ENCODE measurements at places on chromosomes 7 and 10.

- no peak for DNase-seq
Observed at GRCh38 chr10:110872984-110873923, 1.5 kb downstream of the PDCD4 start.

DNA sequence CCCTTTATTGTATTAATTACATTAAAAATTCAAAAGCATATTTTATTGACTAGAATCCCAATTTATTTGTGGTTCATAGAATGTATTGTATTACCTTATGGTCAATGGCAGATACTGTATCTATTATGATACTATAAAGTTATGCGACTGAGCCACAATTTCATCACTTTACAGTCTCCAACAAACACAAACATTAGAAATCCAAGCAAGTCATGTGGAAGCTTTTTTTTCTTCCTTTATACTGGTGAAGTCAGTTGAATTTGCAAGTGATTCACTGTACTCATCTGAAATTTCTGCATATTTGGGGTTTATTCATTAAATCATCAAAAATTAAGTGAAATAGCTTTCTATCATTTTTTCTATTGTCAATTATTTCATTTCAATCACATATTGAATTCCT lies 54.3 kb downstream of the BMPER start:
- DNase-seq, result no peak

DNA sequence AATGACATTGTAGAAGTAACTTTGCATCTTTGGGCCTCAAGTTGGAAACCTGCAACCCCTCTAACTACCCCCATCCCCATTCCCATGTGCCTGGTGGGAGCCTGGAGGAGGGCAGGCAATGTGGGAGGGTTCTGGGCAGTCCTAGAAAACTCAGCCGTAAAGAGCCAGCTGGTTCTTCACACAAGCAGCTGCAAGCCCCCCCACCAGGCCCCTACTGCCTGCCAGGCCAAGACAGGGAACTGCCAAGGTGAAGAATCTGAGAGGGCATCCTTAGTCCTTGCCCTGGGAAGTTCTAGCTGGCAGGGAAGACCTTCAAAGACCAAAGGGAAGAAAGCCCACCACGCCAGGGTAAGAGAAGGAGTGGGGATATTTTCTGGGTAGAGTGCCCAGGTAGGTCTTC lies 12.2 kb upstream of the INMT start:
- no peak for DNase-seq

- DNase-seq, result no peak
Observed at GRCh38 chr10:113297226-113297625, 255.6 kb upstream of the HABP2 start.

GRCh38 chr10:88064608-88065382 lies 201.4 kb downstream of the PTEN start:
- no peak for DNase-seq

GRCh38 chr10:78066728-78067430 lies 33.2 kb downstream of the RPS24 start:
- no peak for DNase-seq

DNA sequence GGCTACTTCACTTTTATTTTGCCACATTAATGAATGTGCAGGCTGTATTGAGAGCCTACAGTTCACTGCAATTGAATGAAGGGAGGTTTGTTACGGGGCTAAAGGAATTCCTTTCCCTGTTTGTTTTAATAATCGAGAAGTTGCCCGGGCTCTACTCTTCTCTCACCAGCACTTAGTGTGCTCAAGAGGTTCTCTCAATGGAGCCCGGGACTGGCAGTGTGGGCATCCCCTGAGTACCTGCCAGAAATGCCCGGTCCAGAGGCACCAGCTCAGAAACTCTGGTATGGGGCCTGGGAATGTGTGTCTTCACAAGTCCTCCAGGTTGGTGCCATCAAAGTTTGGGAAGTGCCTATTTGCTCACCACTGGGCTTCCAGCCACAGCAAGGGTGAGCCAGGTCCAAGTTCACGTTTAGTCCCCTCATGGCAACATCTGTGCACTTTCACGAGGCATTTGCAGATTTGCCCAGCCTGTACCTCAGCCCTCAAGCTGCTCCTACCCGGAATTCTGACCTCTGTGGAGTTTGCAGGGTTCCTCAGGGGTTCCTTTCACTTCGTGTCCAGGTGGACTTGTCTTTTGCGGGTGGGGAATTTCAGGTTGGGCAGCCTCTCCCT lies 622.4 kb downstream of the SDK1 start:
- DNase-seq, result no peak

DNA sequence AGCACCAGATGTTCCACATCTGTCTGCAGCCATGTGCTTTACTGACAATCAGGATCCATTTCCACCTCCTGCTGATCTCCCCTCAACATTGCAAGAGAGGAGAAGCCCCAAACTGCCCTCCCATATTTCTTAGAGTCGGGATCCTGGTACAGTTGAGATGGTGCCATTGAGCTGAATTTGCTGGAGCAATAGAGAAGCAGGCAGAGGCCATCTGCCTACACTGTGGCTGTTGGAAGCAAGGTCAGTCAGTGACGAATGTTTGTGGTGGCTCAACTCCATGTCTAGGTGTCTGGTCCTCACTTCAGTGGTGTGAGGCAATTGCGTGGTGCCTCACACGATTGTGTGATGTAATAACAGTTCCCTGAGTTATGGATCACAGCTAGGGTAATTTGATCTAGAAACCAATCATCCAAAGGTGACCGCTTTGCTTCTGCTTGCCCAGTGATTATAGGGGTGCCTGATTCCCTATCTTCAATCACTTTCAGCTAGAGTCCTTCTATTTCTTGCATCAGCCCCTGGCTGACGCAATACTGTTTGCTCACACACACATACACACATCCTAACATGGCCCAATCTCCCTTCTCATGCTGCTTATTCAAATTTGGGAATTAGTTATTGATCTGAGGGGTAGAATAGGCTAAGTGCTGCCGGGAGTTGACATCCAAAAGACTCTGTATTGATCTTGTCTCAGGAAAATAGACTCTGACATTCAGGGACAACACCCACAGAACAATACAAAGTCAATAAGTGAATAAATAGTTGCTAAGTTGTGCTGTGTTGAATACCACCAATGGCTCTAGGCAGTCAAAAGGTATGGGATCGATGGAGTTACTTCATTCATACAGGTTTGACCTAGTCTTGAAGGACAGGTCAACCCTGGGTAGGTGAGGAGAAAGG lies 46.1 kb upstream of the SLC35B4 start:
- no peak for DNase-seq

- DNase-seq, result no peak
Observed at GRCh38 chr10:132828681-132829080, 42.7 kb upstream of the NKX6-2 start.

GRCh38 chr7:41118486-41118885 lies 584.4 kb downstream of the INHBA start:
- no peak for DNase-seq

- DNase-seq, result no peak
Observed at GRCh38 chr10:117390420-117390819, 15.2 kb upstream of the PDZD8 start.

DNA sequence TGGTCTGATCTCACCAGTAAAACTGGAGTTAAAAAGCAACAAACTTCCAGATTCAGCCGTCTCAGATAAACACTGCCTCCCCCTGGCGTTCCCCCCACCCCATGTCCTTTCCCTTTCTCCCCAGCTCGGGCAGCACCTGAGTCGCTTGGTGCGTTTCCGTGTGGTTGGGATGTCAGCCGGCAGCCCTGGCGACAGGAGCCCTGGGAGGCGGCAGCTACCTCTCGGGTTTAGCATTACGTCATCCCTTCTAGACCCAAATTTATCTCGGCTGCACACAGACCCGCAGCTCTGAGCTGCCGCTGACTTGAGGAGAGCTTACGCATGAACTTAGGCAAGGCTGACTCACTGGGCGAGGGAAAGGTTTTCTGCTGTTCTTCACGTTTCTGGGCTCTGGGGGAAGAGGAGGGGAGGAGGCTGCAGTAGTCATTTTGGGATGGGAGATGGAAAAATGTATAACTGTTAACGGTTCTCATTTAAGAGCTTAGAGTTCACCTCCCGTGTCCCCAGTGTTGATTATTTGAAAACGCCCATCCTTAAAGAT lies 14.4 kb downstream of the MXI1 start:
- peak; percentile 31 for DNase-seq

- DNase-seq, result peak; percentile 66
Observed at GRCh38 chr10:79929409-79929904, 19.4 kb downstream of the SFTPD start.

DNA sequence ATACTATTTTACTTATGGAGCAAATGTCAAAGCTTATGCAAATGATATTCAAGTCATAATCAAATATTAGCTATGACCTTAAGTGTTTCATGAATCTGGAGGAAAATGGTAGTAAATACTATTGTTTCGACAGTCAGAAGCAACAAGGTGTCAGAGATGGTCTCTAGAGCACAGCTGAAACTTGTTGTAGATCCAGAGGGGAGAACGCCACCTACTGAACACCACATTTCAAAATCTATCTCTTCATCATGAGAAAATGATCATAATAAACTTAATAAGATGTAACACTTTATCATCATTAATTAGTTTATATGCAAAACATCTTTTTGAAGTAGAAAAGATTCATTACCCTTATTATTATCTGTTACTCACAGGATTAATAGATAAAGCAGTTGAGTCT lies 418.7 kb downstream of the GATA3 start:
- no peak for DNase-seq

DNA sequence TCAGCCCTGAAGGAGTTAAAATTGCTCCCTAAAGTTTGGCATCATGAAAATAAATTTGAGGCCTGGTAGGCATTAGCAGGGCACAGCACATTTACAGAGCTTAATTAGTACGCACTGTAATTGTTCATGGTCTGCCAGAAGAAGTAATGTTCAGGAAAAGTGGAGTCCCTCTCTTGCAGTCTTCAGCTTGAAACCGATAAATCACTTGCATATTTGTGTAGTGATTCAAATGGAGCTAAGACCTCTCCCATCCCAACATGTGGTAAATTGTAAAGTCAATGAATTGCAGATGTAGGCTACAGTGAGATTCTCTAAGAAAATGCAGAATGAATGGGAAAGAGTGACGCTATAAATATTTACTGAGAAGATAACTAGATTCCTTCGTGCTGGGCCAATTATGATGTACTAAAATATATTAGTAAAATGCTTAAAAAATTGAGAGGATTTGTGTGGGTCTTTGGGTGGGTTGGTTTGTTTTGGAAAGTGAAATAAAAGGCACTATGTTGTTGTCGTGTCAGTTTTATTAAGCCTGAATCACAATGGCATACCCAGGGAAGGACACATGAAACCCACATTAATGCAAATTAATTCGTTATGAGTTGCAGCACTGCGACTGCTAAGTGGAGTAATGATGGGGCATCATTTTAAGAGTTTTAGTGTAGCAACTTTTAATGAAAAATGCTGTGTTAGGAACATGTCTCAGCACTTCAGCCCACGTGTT lies 8.4 kb downstream of the TCF7L2 start:
- no peak for DNase-seq

GRCh38 chr7:1246160-1246870 lies 13.6 kb downstream of the UNCX start:
- DNase-seq, result no peak

GRCh38 chr7:4683043-4683883 lies 1.2 kb downstream of the FOXK1 start:
- DNase-seq, result no peak

GRCh38 chr10:36116731-36117130 lies 474.6 kb upstream of the FZD8 start:
- DNase-seq, result no peak

- DNase-seq, result no peak
Observed at GRCh38 chr10:4632757-4633156, 193.2 kb upstream of the AKR1E2 start.

GRCh38 chr10:31152421-31153135 lies 120.9 kb upstream of the ZNF438 start:
- no peak for DNase-seq

- no peak for DNase-seq
Observed at GRCh38 chr7:39588416-39588815, 22.2 kb downstream of the YAE1 start.

- DNase-seq, result no peak
Observed at GRCh38 chr10:78215645-78216044, 182.0 kb downstream of the RPS24 start.

- DNase-seq, result no peak
Observed at GRCh38 chr10:44946205-44946604, 13.4 kb upstream of the RASSF4 start.

DNA sequence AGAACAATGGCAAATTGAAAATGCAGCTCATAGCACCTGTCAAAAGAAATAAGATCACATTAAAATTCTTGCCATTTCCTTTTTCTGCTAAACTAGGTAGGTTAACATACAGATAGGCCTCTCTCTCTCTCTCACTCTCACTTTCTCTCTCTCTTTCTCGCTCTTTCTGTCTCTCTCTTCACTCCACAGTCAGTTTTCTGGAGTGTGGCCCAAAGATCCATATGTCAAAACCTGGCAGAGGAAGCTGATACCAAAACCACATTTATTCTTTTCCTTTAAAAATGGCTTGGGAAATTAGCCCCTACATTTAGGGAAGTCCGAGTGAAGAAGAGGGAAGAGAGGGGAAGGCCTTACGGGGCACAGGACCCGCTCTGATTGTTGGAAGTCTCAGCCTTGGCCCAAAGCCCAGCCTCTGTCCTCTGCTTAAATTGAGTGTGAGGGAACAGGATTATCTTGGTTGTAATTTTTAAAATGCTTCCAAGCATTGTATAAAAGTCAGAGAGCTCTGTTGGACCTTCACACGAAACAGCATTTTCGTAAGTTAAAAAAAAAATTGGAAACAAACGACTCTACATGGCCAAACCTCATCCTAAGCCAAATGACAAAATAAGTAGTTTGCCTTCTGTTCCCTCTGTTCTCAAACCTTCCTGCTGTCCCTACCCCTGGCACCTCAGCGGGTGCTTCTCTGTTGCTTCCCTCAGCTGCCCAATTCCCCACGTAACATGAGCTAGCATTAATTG lies 83.2 kb downstream of the FRMD4A start:
- DNase-seq, result no peak

DNA sequence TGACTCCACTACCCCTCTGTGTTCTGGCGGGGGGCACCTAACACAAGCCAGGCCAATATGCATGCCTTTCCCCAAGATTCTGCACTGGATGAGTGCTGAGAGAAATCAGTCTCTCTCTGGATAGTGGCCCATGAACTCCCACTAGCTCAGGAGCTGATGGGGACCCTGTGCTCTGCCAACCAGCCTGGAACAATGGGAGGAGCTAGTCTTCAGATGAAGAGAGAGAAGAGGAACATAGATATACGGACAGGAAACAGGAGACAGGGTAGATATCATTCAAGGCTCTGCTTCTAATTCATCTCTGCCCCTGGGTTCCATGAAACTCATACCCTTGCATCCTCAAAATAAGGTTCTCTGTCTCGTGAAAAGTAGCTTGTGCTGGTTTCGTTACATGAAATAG lies 27.9 kb upstream of the PLXNA4 start:
- no peak for DNase-seq

- DNase-seq, result no peak
Observed at GRCh38 chr10:52269233-52269632, 44.8 kb upstream of the DKK1 start.

DNA sequence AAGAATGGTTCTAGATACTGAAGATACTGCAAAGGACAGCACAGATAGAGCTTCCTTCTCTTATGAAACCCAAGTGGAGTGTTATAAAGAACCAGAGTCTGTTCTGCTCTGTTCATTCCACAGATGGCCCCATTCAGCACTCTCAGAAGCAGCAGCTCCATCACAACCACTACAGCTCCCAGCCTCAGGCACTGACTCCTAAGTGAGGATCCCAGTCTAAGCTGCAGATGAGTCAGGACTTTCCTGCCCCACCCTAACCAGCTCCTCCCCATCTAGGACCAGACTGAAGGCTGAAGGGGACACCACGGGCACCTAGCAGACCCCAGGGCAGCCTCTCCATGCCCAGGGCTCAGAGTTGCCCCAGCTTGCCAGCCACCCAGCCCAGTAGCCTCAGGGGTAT lies 379.8 kb downstream of the GRID1 start:
- no peak for DNase-seq

Measured in stimulated activated CD8-positive, alpha-beta memory T cell treated with anti-CD3 and anti-CD28 coated beads, Interleukin-2, amount 100 ng/mL, for 48 hours (primary cell).